Fibroblast of lung (primary cell): ENCODE measurements at places on chromosomes 5 and 9.

- no peak for DNase-seq
These were observed 415.1 kb downstream of the TMEM161B start for GRCh38 chr5:87853541-87853940.

DNA sequence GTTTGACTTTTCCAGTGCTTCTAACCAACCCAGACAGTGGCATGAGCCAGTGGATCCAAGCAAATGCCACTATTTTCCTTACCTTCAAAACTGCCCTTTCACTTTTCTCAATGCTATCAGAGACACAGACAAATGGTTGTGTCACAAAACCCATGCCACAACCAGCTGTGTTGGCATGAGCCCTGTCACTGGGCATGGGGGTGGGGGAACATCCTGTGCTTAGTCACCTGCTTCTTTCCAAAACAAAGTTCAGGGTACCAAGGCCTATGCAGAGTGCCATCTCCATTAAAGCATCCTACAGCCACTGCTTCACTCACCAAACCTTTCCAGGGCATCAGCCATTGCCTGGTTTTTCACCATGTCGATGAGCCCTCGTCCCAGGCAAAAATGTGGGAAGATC, 30.1 kb downstream of the NIPSNAP3B start:
- no peak for DNase-seq

- no peak for DNase-seq
These were observed 65.7 kb upstream of the EQTN start for GRCh38 chr9:27362447-27363210.

GRCh38 chr9:99400184-99400731, 178.2 kb downstream of the SEC61B start:
- DNase-seq, result no peak
